ENCODE measurements at places on chromosomes 5 and 9.

DNA sequence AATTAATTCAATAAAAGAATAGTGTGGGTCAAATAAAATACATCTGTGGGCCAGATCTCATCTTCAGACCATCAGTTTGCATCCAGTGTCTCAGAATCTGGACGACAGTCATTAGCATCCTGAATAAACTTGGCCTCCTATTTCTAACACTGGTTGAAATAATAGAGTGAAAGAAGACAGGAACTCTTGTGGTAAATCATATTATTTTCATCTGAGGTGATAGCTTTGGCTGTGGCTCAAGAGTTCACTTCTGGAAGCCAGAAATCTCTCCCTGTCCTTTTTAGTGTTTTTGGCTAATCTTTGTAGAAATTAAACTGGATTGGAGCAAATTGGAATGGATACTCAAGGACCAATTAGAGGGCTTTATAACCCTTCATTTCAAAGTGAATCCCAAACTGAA, 63.4 kb upstream of the HMHB1 start:
- DNase-seq, result no peak

DNA sequence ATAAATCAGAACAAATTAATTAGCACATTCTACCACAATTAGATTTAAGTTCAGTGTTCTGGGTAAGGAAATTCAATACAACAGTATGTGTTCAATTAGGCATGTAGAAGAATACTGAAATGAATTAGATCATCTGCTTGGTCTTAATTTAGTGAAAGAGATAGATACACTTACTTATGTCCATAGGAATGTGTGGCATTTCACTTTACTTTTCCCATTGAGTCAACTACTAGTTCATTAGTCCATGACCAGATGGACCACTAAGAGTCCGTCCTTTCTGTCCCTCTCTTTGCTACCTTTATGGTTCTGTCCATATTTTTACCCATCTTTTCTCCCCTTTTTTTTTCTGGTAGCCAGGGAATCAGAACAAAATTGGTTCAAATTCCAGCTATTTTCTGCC, 276.9 kb downstream of the OSTF1 start:
- DNase-seq, result no peak

DNA sequence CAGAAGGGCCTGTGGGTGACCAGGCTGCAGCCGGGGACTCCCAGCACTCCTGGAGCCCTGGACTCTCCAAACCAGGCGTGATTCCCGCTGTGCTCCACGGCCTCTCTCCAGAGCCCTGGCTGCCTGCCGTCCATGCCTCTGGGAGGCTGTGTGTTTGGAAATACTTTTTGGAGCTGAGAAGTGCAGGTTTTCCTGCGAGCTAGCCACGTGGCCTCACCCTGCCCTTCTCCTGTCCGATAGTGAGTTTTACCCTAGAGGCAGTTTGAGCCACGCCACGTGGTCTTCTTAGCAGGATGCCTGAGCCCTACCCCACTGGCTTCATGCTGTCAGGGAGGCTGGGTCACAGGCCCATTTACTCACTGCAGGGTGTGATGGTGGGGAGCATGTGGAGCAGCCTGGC, 71.3 kb downstream of the COL5A1 start:
- no peak for DNase-seq

- no peak for DNase-seq
Observed at GRCh38 chr5:150106674-150107426, 20.5 kb upstream of the CSF1R start.

DNA sequence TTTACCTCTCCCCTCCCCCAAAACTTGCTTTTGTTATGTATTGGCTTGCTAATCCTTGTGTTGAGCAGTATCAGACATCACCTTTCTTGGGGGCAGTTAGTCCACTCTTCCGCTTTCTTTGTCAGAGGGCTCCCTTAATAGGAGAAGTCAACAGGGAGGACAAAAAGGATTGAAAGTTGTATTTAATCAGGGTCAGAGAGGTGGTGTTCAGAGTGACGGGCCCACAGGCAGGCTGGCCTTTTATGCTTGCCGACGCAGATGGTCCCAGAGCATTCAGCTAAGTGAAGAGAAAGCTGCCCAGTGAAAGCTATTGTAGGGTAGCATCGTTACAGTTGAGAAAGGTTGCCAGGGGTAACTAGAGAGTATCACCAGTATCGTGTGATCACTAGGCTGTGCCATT, 131.1 kb downstream of the ZCCHC7 start:
- no peak for DNase-seq

- no peak for DNase-seq
Observed at GRCh38 chr5:107538805-107539445, 131.8 kb downstream of the EFNA5 start.

- no peak for DNase-seq
Observed at GRCh38 chr5:141758310-141758998, 76.4 kb upstream of the ARAP3 start.

- no peak for DNase-seq
Observed at GRCh38 chr5:179802950-179803562, 3.6 kb downstream of the MGAT4B start.

Measured in OCI-LY7 (cell line).